Activated CD8-positive, alpha-beta memory T cell treated with anti-CD3 and anti-CD28 coated beads for 24 hours (primary cell): ENCODE measurements at places on chromosomes 2 and 18.

DNA sequence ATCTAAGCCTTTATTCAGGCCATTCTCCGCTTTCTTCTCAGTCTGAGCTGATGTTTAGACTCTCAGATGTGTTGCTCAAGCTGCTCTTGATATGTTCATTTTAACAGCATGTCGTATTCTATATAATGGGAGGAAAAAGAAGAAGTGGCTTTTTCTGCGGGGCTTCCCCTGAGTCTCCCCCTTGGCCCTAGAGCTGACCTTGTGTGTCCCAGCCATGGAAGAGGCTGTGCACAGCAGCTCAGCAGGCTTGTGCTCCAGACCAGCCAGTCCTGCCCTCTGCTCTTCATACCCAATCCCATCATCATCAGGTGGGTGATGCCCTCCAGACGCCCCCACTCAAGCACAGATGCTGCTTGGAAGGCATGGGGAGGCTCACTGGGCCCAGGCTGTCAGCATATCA, 155.1 kb upstream of the CELF4 start:
- no peak for DNase-seq

- DNase-seq: no peak
Measured at GRCh38 chr2:183014005-183014404, 24.3 kb downstream of the NCKAP1 start.

DNA sequence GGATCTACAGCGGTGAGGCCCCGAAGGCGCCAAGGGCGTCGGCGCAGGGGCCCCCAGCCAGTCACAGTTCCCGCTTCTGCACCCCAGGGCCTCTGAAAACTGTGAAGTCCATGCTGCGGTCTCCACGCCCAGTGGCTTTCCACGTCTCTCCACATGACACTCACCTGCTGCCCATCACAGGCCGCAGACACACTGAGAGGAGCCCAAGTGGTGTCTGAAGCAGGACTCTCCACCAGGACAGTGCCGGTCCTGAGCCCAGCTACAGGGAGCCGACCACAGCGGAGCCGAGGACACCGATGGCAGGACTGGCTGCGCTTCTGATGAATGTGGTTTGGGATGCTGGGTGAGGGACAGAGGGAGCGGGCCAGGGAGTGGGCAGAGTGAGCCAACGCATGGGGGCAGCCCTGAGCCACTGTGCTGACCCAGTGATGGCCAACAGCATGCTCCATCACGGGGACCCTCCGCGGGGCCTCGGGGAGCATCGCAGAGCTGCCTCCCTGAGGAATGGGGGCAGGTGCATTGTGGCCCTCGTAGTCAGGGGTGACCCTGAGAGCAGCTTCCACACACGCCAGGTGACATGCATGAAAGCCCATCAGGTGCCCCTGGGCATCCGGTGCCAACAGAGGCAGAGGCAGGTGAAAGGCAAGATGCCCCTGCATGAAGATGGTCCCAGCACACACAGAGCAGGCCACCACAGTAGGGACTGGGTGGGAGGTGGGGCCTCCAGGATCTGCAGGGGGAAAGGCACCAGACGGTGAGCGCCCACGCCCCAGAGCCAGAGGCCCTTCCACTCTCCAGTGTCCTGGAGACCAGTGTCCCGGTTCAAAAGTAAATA, 116.6 kb downstream of the HDAC4 start:
- no peak for DNase-seq

DNA sequence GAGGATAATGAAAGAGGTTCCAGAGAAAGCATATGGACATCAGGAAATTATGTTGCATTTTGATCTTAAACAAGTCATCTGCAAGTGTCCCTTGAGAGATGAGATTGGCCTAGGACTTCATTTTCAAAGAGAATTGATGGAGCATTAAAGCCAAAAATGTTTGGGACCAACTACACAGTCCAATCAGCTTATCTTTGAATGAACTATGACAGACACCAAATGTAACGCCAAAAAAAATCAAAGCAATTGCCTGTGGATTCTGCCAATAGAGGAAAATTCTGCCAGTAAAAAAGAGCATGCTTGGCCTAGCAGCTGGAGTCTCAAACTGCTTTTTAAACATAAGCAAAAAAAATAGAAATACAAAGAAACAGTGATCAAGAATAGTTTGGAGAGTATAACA, 594.5 kb upstream of the CHAC2 start:
- no peak for DNase-seq

DNA sequence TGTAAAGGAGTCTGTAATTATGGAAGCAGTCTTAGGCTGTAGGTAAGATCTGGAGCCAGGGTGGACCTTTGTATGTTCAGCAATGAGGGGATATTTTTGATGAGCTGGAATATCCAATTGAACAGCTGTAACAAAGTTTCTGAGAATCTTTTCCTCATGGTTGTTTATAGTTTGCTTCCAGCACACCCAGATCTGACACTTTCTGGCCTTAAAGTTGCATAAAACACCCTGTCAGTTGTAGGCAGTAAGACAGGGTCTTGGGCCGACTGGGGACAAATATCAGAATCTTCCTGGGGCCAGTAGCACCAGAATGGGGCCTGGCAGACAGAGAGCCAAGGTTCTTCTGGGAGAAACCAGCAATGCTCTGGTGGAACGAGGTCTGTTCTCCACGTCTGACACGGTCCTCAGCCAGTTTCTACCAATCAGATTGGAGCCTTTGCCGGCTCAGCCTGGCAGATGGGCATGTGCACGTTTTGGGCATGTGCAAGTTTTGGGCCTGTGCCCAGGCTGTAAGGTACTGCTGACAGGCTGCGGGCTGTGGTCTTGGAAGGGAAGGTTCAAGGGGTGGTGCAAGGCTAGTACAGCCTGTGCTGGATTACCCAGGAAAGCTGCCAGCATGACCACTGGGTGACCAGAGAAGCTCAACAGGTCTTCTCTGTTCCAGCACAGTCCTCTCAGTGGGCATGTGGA, 89.8 kb downstream of the PRKCE start:
- no peak for DNase-seq

- no peak for DNase-seq
Measured at GRCh38 chr2:136422512-136422911, 304.6 kb upstream of the CXCR4 start.

- DNase-seq: no peak
Measured at GRCh38 chr2:48043746-48044145, 137.4 kb upstream of the FBXO11 start.

- DNase-seq: no peak
Measured at GRCh38 chr2:20653695-20654534, 3.0 kb upstream of the HS1BP3 start.

DNA sequence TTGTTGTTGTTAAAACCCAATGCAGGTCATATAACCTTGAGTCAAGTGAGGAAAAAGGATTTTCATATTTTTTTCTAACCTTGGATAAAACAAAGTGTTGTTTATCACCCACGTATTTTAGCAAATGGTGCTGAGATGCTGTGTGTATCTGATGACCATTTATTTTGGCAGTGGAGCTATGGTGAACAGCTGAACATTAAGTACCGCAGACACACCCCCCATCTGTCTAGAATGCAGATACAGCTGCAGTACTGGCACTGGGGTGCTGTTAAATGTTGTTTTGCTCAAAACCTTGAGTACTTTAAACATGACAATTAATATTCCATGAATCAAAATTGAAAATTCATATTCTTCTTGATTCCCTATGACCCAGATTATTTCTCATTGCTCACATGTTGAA, 773.3 kb upstream of the SLC39A10 start:
- DNase-seq: no peak

DNA sequence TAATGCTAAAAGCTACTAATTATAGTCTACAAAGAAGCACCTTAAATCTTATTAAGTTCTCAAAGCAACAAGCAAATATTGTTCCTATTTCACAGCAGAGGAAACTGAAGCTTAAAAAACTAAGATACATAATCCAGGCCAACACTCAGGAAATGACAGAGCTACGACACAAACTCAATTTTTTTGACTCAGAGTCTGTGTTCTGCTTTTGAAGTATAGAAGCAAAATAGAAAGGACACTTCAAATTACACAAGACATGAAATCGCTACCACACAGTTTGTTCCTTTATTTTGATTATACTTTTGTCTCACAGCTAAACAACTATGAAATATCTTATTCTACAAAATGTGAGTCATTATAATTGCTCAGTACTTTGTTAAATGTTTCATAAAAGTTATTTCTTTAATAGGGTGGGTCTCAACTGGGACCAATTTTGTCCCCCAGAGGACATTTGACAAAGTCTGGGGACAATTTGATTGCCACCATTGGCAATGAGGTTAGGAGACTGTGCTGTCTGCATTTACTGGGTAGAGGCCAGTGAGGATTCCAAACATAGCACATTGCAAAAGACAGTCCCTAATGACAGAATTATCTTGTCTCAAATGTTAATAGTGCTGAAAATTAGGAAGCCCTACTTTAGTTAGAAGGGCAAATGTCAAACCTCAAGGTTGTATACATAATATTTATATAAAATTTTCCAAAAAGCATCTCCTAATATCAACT, 101.5 kb upstream of the GRB14 start:
- no peak for DNase-seq

DNA sequence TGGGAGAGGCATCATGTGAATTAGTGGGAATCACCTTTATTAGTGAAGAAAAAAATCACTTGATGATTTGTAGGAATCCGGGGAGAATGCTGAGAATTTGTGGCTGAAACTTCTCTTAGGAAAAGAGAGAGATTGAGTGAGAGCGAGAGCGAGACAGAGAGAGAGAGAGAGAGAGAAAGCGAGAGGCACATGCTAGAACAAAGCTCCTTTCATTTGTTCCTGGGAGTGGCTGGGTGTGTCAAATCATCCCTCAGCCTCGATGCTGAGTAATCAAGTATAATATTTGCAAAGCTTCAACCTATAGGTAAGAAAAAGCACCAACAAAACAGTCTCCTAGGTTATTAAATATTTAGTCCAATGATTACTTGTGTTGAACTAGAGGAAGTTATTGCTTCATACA, 4.4 kb upstream of the SERPINB5 start:
- DNase-seq: no peak

DNA sequence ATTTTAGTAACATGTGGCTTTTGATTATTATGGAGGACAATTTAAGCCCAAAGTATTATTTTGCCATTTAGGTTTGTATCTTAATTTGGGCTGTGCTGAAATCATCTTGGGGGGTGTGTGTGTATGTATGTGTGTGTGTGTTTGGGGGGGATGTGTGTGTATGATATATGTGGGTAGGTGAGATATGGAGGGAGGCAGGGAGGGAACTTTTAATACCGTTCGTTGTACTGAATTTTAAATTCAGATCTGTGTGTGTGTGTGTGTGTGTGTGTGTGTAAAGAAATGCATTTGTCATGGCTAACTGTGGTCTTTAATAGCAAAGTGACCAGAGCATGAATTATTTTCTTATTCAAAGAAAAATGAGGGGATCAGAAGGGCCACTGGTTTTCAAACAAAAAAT, 113.7 kb downstream of the LTBP1 start:
- no peak for DNase-seq

GRCh38 chr2:181025004-181025403, 44.6 kb downstream of the UBE2E3 start:
- DNase-seq: no peak

DNA sequence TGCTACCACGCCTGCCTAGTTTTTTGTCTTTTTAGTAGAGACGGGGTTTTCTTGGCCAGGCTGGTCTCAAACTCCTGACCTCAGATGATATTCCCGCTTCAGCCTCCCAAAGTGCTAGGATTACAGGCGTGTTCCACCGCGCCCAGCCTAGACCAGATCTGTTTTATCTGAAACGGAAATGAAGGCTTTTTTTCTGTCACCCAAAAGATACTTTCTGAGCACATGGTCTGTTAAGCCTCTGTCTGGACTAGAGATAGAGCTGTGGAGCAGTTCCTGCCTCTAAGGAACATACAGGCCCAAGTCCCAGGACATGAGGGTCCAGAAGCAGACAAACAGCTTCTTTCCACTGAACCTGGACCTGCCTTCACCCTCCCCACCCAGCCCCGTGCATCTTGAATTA, 43.6 kb upstream of the PTMA start:
- no peak for DNase-seq

- no peak for DNase-seq
Measured at GRCh38 chr2:201357221-201357620, at the start of gene FLACC1. TSS of gene FLACC1 (minus strand) at chr2:201357345. CDS start at chr2:201351404, 5,941 bp downstream.

- DNase-seq: peak; percentile 81
Measured at GRCh38 chr2:100427627-100428258, 10.3 kb upstream of the CHST10 start.

GRCh38 chr2:135227386-135227785, 175.3 kb downstream of the RAB3GAP1 start:
- no peak for DNase-seq
